ENCODE measurements at places on chromosomes 7 and 10.
A peak's percentile ranks its signal among the peaks of the same experiment; 100 is the strongest.

DNA sequence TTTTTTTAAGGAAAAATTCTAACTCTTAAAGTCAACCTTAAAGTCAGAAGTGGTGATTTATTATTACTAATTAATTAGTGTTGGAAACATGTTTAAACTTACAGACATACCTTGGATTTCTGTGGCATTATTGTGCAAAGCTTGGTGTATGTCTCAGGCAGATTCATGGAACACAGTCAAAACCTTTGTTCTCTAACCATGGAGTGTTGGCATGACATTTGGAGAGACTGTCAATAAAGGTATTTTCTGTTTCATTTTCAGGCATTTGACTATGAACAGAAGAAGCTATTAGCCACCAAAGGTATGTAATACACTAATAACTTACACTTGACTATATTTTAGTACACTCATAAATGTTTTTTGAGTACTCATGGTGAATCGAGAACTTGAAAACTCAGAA lies 293.7 kb downstream of the BICC1 start:
- DNase-seq: no peak

DNA sequence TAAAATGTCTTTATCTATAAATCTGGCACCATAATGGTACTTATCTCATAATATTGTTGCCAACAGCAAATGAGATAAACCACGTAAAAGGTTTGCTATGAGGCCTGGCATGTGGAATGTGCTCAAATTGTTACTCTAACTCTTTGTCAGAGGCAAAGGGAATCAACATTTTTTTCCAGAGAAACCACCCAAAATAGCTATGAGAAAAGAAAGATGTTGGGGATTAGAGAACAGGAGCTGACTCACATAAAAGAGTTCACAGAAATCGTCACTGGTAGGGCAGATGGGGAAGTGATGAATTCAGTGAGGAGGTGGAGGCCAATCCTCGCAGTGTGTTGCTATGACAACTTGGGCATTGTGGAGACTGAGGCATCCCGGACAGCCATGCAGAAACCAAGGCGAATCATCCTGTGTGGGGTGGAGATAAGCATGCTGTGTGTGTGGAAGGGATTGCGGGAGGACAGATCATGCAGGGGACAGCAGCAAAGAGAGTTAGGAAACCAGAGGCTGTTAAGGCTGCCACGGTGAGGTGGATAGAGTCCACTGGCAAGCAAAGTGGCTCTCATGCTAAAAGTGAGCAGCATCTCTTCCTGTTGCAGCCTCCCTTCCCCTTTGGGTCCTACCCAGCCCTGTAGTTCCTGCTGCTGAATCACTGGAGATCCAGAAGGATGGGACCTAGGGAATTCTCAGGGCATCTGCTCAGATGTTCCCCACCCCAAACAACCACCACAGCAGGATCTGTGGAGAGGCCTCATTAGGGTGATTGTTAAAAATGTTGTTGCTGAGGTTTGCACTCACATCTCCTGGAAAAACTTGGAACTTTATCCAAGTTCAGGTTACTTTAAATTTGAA lies 103.9 kb downstream of the CUBN start:
- DNase-seq: peak; percentile 28

DNA sequence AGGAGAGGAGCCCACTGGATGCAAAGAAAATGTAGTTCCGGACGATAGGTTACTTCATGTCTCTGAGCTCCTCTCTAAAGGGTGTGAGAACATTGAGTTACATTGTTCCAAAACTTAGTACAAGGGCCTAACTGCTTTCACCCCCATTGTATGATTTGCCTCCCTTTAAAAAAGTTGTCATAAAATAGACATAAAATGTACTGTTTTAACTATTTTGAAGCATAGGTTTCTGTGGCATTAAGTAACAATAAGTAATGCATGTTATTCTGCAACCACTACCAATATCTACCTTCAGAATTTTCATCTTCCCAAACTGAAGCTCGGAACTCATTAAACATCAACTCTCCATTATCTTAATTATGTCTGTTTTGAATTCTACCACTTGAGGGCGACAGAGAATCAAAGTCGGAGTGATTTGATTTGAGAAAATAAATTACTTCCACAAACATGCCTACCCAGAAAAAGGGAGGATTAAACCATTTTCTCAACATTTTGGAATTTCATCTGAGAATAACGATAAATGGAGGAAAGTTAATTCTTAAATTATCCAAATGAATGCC lies 2.7 kb downstream of the IGFBP1 start:
- no peak for DNase-seq

DNA sequence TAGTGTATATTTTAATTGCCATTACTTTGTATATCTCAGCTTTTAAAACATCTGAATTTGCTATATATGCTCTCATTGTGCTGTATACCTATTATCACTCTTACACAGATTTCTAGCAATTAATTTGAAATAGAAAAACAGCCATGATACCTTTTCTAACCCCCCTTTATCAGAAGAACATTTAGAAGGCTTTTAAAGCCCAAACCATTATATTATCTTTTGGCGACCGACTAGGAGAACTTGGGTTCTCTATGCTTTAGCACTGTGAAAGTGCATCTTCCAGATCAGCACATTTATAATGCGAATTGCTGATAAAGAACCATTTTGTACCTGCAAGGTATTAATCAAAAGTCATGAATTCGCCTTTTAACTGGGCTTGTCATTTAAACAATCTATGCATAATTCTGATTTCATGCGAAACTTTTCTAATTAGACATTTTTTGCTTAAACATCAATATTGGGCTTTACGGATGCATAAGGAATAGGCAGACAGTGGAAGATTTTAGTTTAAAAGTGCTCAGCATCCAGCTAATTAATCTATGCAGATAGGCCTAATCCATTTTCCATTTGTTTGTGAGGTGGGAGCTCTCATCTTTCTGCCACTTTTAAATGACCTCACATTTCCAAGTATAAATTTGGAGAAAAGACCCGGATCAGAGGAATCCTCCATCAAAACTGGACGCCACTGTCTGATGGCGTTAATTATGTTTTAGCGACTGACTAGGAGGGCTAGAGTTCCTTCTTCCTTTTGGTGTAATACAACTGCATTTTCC lies 1.2 kb upstream of the MLLT10 start:
- DNase-seq: no peak

DNA sequence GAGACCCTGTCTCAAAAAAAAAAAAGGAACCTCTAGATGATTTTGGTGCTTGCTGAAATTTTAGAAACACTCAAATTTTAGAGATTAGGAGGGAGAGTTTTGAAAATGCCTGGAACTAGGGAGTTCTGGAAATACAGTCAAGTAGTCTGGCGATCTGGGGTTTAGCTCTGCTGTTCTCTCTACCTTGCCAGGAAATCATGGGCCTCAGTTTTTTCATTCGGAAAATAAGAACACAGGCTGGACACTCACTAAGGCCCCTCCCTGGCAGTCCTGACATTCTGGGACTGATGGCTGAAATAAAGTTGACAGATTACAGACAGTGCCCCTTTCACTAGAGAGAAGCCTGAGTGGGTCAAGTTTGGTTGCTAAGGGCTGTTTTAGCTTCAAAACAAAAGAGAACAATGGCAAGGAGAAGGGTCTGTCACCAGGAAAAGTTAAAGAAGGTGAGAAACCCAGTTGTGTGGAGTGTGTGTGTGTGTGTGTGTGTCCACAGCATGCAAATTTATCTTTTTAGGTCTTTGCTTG lies 25.0 kb upstream of the CALN1 start:
- no peak for DNase-seq

DNA sequence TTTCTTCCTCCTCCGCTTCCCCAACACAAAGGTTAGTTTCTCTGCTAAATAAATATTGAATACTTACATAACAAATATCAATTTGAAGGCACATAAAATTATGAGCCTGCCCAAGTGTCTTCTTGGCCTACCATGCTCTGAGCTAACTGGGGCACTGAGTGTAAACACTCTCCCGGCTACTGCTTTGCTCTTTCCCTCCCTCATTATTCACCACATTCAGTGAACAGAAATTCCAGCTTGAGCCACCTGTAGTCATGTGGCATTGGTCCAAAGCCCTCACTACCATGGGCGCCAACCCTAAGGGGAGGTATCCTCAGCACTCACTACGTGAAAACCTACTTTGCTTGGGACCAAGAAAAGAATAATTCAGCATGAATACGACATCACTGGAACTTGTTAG lies 409.0 kb downstream of the KCNMA1 start:
- DNase-seq: no peak

- no peak for DNase-seq
Measured at GRCh38 chr7:104271948-104272347, 56.5 kb upstream of the LHFPL3 start.

Measured in stimulated activated CD8-positive, alpha-beta memory T cell treated with anti-CD3 and anti-CD28 coated beads, Interleukin-4, amount 100 ng/mL, for 1 hour (primary cell).